ENCODE measurements at places on chromosomes 5 and 9. TPM values are rescaled to one million over a fixed set of nuclear protein-coding genes. Genes with fewer than 3 reads are reported as not detected.

DNA sequence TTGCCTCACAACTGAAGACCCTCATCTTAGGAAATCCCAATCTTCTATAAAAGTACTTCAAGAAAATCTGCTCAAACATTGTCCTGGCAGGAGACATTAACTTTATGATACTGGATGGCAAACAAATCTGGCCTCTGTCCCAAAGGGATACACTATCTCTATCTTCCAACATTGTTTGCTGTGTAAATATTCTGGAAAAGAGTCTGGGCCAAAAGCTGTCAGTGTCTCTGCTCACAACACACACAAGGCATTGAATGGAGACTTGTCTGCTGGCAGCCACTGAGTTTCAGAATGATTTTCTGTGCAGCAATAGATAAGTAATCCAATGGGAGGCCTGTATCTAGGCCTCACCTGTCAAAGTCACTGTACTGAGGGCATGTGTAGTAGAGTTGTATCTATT lies 471.1 kb downstream of the DMAC1 start:
- no peak overlapping the region for H3K4me3 ChIP-seq
- DNase-seq, result no peak
- H3K36me3 ChIP-seq, result no peaks in the 10 kb centered on the region
- no peak overlapping the region for H3K27ac ChIP-seq

- H3K36me3 ChIP-seq, result no peaks in the 10 kb centered on the region
- no peak for DNase-seq
- no peak overlapping the region for H3K27ac ChIP-seq
- H3K4me1 ChIP-seq, result peaks cover 2% of the 10 kb centered on the region
- no peaks in the 10 kb centered on the region for H3K27me3 ChIP-seq
Observed at GRCh38 chr9:12876872-12877271, 102.1 kb downstream of the LURAP1L start.

DNA sequence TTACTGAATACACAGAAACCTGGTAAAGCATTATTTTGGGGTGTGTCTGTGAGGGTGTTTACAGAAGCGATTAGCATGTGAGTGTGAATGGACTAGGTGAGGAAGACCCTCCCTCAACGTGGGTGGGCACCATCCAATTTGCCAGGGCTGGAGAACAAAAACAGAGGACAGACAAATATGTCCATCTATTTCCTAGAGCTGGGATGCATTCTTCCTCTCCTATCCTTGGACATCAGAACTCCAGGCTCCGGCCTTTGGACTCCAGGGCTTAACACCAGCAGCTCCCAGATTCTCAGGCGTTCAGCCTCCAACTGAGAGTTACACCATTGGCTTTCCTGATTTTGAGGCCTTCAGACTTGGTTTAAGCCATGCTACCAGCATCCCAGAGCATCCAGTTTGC lies 65.8 kb upstream of the CHD1 start:
- H3K4me1 ChIP-seq, result peaks cover 6% of the 10 kb centered on the region
- DNase-seq, result no peak
- H3K36me3 ChIP-seq, result no peaks in the 10 kb centered on the region
- H3K27me3 ChIP-seq, result no peaks in the 10 kb centered on the region
- H3K27ac ChIP-seq, result no peak overlapping the region
- H3K4me3 ChIP-seq, result no peak overlapping the region

GRCh38 chr9:98010445-98010844 lies 27.3 kb downstream of the ANP32B start:
- H3K27me3 ChIP-seq, result no peaks in the 10 kb centered on the region
- no peak overlapping the region for H3K4me3 ChIP-seq
- no peaks in the 10 kb centered on the region for H3K4me1 ChIP-seq
- peaks cover 97% of the 10 kb centered on the region for H3K36me3 ChIP-seq

DNA sequence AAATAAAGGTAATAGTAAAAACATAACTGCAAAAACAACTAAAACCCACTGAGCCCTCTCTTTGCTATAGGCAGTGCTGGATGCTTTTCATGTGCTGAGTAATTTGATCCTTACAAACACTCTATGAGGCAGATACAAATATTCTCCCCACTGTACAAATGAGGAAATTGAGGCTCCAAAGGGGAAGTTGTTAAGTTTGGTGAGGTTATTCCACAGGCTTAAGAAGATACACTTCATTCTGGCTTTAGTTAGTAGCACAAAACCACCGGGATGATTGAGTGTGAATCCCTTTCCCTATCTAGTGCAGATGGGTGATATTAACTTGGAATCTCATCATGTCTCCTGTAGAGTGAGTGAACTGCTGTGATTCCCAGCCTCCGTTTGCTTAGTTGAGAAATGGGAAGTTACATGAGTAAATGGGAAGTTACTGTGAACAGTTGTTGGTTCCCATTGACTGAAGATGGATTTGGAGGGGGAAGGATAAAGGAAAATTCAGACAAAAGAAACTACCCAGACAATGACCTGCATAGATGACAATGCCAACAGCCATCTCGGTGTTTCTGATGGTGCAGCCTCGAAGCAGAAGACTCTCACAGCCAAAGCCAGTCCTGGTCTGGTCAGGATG lies 208.3 kb downstream of the ATP10B start:
- H3K36me3 ChIP-seq, result no peaks in the 10 kb centered on the region
- H3K4me1 ChIP-seq, result no peaks in the 10 kb centered on the region
- H3K27me3 ChIP-seq, result peaks cover 4% of the 10 kb centered on the region
- no peak overlapping the region for H3K27ac ChIP-seq
- no peak for DNase-seq

DNA sequence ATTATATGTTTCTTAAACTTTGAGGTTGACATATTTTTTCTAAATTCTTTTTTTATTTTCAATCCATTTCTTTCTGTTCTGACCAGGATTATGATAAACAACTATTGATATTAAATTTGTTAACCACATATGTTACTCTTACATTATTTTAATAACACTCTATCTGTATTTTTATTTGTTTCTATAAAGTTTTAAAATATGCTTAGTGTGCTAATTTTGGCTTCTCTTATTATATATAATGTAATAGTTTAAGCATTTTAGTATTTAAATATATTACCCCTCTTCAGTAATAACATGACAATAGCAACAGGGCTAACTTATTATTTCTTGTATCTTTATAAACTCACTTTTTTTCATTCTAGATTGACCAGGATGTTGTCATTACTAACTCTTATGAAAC lies 137.8 kb downstream of the NIPBL start:
- no peak for DNase-seq
- no peaks in the 10 kb centered on the region for H3K4me1 ChIP-seq
- no peak overlapping the region for H3K4me3 ChIP-seq
- H3K36me3 ChIP-seq, result peaks cover 16% of the 10 kb centered on the region
- H3K27me3 ChIP-seq, result no peaks in the 10 kb centered on the region

DNA sequence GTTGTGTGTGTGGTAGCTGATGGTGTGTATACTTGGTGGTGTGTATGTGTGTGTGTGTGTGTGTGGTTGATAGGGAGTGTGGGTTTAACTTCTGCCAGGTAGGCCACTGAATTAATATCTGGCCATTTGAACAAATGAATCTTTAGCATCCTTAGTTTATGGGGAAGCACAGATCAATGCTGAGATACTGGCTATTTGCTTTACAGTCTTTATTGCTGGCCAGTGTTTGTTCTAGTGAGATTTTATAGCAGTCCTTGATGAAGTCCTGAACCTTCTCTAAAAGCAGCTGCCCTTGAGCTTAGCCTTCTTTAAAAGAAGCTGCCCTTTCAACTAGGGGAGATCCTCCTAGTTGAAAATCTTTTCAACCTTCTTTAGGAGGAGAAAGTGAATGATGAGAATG lies 69.3 kb downstream of the MACIR start:
- H3K36me3 ChIP-seq, result no peaks in the 10 kb centered on the region
- H3K27me3 ChIP-seq, result no peaks in the 10 kb centered on the region
- no peak overlapping the region for H3K27ac ChIP-seq

GRCh38 chr5:145521066-145521465 lies 314.1 kb downstream of the PRELID2 start:
- H3K4me1 ChIP-seq, result no peaks in the 10 kb centered on the region
- no peak overlapping the region for H3K27ac ChIP-seq
- no peaks in the 10 kb centered on the region for H3K36me3 ChIP-seq
- no peak for DNase-seq

DNA sequence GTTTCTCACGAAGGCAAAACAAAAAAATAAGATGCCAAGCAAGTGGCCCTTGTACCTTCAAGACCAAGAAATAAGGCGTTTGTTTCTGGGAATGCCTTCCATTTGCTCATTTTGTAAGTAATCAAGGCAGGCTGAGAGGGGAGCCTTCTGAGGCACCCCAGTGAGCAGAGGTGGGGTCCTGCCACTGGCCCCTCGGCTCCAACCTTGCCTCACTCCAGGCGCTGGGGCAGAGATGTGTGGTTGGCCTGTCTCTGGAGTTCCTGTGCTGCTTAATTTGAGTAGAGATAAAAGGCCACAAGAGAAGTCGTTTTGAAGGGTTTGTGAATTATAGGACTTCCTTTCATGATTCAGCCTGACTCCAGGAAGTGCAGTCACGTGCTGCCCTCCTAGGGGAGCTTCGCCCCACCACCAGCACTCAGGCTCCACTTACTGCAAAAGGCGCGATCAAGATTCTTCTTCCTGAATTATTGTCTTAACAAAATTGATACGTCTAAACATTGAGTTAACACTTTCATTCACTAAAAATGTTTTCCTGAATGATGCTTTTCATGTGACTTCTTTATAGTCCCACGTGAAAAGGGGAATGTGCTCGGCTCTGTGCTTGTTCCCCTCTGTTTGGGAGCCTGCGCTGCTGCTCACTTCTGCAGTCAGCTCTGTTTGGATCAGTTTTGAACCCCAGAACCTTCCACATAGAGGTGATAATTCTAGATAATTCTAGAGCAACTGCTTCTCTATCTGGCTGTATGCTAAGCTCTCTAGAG lies 13.7 kb downstream of the SYK start:
- H3K27ac ChIP-seq, result no peak overlapping the region
- no peak overlapping the region for H3K4me3 ChIP-seq
- no peaks in the 10 kb centered on the region for H3K4me1 ChIP-seq
- no peaks in the 10 kb centered on the region for H3K36me3 ChIP-seq

GRCh38 chr5:102888483-102888882 lies 133.4 kb downstream of the PAM start:
- H3K4me1 ChIP-seq, result 0 out of 2 replicates have a peak, but pooled peaks cover 6% of the 10 kb centered on the region
- H3K27ac ChIP-seq, result no peak overlapping the region
- no peak overlapping the region for H3K4me3 ChIP-seq
- peaks cover 4% of the 10 kb centered on the region for H3K36me3 ChIP-seq
- no peak for DNase-seq

DNA sequence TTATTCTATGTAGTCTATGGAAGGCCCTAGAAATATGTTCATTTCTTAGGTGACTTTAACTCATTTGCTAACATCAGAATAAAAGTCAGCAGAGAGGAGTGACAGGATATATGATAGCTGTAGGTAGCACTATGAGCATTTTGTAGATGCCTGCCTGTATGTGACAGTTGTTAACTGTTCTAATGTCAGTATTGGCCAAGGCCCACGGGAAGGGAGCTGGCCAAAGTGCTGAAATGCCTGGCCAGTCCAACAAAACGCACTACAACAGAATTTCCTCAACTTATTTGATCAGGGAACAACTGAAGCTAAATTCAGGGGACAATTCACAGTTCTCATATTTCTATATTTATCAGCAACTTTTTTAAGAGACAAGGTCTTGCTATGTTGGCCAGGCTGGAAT lies 20.8 kb downstream of the SV2C start:
- H3K4me3 ChIP-seq, result no peak overlapping the region
- no peaks in the 10 kb centered on the region for H3K36me3 ChIP-seq
- 0 out of 2 replicates have a peak, but pooled peaks cover 2% of the 10 kb centered on the region for H3K27me3 ChIP-seq
- H3K4me1 ChIP-seq, result no peaks in the 10 kb centered on the region
- H3K27ac ChIP-seq, result no peak overlapping the region
- no peak for DNase-seq

DNA sequence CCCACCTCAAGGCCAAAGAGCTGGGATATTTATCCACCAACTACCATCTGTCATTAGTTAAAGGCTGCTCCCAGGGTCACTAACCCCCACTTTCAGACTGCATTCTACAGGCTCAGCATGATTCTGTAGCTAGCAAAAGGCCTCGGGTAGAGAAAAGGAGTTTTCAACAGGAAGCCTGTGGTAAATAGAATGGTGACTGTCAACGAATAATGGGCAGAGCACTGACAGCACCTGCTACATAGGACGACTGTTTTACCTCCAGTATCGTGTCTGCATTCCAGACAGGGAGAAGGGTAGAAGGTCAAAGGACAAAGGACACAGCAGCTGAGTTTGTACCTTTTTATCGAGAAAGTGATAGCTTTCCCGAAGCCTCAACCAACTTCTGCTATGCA lies 20.3 kb downstream of the MFAP3 start:
- H3K27ac ChIP-seq, result no peak overlapping the region
- no peak overlapping the region for H3K4me3 ChIP-seq
- H3K36me3 ChIP-seq, result peaks cover 20% of the 10 kb centered on the region
- DNase-seq, result no peak
- H3K4me1 ChIP-seq, result no peaks in the 10 kb centered on the region

Gene NOXA1
- total RNA-seq, result not detected

Gene PCDHA9
- total RNA-seq, result under 0.01 TPM

Gene CCDC69
- 0.03 TPM for total RNA-seq

Data from SJSA1 (cell line).